Omental fat pad (tissue), 4 donors: ENCODE measurements at places on chromosomes 12 and 14. TPM values are rescaled to one million over a fixed set of nuclear protein-coding genes. Genes with fewer than 3 reads are reported as not detected.

Gene PLCZ1
- total RNA-seq: not detected

Gene KRT75
- not detected for total RNA-seq

Gene KRT4
- not detected for total RNA-seq

Gene TMEM229B
- total RNA-seq: 6.6 TPM

Gene PRR4
- total RNA-seq: 1.7 TPM

Gene PRR13
- 68.9 TPM for total RNA-seq

Gene ADCY4
- 50.1 TPM for total RNA-seq

Gene DCN
- 2,728 TPM for total RNA-seq
